ENCODE measurements at places on chromosomes 4 and X.

- no peaks in the 10 kb centered on the region for H3K36me3 ChIP-seq
- no peak overlapping the region for H3K27ac ChIP-seq
- H3K4me1 ChIP-seq: peaks cover 10% of the 10 kb centered on the region
- peaks cover 31% of the 10 kb centered on the region for H3K27me3 ChIP-seq
Measured at GRCh38 chrX:69289046-69289792, 124.0 kb upstream of the PJA1 start.

DNA sequence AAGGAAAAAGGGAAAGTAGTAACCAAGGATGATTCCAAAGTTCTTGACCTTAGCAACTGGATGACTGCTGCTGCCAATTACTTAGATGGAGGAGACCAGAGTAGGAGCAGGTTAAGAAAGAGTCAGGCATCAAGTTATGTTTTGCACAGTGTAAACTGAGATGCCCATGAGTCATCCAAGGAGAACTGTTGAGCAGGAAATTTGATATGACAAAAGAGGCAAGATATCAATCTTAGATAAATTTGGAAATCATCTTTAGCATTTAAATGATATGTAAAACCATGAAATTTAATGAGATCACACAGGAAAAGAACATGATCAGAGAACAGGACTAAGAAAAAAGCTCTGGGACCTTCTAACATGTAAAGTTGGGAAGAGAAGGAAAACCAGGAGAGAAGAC lies 361.3 kb downstream of the OPHN1 start:
- H3K27me3 ChIP-seq: no peaks in the 10 kb centered on the region
- no peak overlapping the region for H3K4me3 ChIP-seq

GRCh38 chr4:180285796-180286195 lies 1957.4 kb upstream of the TENM3 start:
- H3K36me3 ChIP-seq: no peaks in the 10 kb centered on the region
- DNase-seq: no peak
- H3K27ac ChIP-seq: no peak overlapping the region
- H3K4me3 ChIP-seq: no peak overlapping the region
- H3K27me3 ChIP-seq: no peaks in the 10 kb centered on the region
- H3K4me1 ChIP-seq: no peaks in the 10 kb centered on the region

DNA sequence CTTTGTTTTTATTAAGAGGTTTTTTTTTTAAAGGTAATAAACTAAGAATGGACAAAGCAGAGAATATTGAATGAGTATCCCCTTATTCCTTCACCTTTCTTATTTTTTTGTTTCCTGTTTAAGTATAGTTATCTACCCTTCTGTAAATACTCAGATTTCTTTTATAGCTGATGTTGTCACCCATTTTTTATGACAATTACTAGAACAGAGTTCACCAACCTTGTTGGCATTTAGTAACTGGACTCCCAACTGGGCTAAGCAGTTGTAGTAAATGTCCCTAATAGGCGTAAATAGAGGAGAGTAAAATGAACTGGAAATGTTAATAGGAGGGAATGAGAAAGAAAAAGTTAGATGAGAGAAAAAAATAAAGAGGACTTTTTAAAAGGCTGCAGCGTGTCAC lies 9.8 kb downstream of the PDLIM5 start:
- peaks cover 4% of the 10 kb centered on the region for H3K36me3 ChIP-seq
- H3K27me3 ChIP-seq: no peaks in the 10 kb centered on the region
- no peak overlapping the region for H3K27ac ChIP-seq

DNA sequence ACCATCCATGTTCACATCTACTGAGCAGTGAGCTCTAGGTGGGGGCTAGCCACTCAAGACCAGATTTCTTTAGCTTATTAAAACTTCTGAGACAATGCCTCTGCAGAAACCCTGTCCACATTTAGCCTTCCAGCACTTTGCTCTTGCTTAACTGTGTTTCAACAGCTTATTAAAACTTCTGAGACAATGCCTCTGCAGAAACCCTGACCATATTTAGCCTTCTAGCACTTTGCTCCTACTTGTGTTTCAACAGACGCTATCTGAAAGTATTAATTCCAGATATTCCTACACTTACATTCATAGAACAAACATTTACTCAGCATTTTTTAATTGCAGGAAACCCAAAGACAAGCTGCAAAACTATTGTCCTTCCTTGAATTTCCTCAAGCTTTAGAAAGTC lies 91.9 kb downstream of the SEL1L3 start:
- no peaks in the 10 kb centered on the region for H3K4me1 ChIP-seq
- H3K27me3 ChIP-seq: no peaks in the 10 kb centered on the region
- H3K36me3 ChIP-seq: peaks cover 37% of the 10 kb centered on the region
- no peak overlapping the region for H3K27ac ChIP-seq
- DNase-seq: no peak

DNA sequence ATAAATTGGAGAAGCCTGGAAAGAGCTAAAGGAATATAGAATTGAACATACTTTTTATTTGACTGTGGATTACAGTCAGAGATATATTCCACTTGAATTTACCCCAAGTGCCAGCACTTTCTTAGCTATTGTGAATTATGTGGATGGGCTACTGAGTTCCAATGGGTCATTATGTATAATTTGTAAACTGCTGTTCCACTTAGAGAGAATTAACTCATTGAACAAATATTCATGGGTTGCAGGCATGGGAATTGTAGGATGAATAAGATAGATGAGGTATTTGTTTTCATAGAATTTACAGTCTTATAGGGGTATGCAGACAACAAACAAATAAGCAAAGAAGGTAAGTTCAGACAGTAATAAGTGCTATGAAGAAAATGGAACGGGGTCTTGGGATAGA lies 195.7 kb downstream of the SHROOM3 start:
- H3K36me3 ChIP-seq: no peaks in the 10 kb centered on the region
- peaks cover 10% of the 10 kb centered on the region for H3K27me3 ChIP-seq
- no peaks in the 10 kb centered on the region for H3K4me1 ChIP-seq
- H3K4me3 ChIP-seq: no peak overlapping the region
- no peak for DNase-seq

Data from naive B cell (primary cell).